ENCODE measurements at places on chromosomes 2 and 18. TPM values are rescaled to one million over a fixed set of nuclear protein-coding genes. Genes with fewer than 3 reads are reported as not detected.

DNA sequence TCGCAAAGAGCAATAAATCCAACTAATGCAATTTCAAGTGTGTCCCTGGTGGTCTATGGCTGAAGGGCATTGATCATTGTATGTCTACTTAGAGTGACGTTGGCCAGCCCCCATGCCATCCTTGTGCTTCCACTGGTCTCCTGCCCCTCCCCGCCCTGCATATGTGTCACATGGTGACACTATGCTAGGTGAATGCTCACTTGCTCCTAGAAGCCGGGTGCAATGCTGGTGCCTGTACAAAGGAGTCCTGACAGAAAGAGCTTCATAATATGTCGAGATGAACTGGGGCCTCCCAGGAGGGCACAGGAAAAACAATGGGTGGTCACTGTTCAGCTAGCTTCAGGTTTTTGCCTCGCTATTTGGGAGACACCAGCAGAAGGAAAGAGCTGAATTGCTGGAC lies 5.9 kb upstream of the TRABD2A start:
- DNase-seq = peak; percentile 37

DNA sequence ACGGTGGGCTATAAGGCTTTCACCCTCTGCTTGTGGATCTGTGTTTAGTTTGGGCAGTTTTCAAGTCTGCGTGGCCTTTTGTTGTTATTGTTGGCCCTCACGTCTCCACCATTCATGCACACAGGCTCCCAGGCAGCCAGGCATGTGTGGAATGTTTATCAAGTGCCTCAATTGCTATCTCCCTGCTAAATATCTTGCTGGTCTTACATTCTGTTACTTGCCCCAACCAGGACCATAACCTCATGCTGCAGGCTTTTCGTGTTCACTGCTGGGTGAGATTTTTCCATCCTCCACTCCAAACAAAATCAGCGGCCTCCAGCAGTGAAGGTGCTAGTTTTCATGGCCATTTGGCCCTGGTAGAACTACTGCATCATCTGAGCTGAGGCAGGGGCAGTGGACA lies 63.0 kb upstream of the DSC1 start:
- no peak for DNase-seq

GRCh38 chr2:31654241-31654640 lies 73.5 kb upstream of the SRD5A2 start:
- DNase-seq = no peak

- DNase-seq = no peak
Observed at GRCh38 chr2:219967247-219968245, 340.1 kb downstream of the SLC4A3 start.

DNA sequence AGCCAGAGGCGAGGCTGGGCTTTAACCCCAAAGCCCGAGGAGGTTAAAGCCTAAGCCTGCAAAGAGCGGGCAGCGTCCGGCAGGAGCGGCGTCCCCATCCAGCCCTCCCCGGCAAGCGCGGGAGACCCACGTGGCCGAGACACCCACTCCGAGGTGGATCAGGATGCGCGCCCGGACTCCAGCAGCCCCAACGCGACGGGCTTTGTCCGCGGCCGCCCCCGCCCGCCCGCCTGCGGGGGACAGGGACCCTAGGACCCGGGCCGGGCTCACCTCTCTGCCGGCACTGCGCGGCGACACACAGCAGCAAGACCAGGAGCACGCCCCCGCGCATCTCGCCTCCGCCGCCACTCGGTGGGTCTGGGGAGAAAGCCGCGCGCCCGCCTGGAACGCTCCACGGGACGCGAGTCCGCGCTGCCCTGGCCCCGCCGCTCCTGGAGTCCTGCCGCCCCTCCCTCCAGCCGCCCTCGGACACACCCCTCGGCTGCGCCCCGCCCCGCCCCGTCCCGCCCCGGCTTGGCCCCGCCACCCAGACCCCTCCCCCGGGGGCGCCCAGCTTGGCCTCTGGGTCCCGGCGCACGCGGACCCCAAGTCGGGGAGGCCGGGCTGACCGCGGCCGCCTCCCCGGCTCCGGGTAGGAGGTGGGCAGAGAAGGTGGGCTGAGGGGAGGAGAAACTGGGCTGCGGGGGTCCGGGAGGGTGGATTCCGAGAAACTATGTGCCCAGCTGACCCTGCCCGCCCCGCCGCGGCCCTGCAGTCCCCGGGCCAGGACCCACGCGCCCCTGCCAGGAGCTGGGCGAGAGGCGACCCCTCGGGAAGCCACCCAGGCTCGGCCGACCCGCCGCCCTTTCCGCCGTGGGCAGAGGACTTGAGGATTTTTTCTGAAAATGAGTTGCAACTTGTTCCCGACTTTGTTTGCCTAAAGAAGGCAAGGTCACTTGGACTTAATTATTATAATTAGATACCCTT lies at the start of gene LAMA1:
Gene LAMA1, minus strand, starts transcription at position 408 of the 966 bp plus-strand sequence. Its CDS starts 77 bp downstream, at position 331.
- DNase-seq = no peak

DNA sequence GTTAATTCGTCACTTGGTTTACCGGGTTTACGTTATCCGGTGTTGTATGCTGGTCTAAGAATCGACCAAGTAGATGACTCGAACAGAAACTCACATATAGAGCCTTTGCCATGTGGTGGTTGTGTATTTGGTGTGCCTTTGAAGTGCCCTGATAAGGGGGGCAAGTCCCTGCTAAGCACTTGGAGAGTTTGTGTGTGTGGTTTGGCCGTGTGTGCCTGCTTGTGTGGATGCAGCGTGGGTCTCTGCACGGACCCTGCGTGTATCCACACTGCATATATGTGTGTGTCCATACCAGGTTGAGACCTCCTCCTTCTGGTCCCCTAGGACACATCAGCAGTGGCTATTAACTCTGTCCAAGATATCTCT lies 2.4 kb upstream of the CELF4 start:
- DNase-seq = no peak

- DNase-seq = no peak
Observed at GRCh38 chr2:232645061-232645460, 11.7 kb downstream of the EFHD1 start.

DNA sequence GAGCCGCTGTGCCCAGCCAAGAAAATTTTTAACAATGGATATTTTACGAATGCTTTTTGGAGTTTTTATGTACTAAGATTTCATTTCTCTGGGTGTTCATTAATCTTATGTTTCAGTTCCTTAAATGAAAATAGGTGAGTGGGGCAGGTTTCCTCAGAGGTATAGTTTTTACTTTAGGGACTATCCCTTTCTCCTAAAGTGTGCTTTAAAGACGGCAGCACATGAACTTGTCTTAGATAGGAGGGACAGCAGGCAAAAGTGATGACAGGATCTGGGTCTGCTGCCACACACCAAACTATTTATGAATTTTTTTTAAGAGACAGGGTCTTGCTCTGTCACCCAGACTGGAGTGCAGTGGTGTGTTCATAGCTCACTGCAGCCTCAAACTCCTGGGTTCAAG lies 8.0 kb upstream of the REL start:
- no peak for DNase-seq

GRCh38 chr18:79405781-79406575 lies 10.2 kb downstream of the NFATC1 start:
- peak; percentile 95 for DNase-seq

- DNase-seq = no peak
Observed at GRCh38 chr2:227724394-227725039, at the start of gene SCYGR6. TSS of gene SCYGR6 (minus strand) at chr2:227724757. CDS start at chr2:227724757, 0 bp downstream.

GRCh38 chr2:3160751-3161330 lies 216.8 kb downstream of the EIPR1 start:
- DNase-seq = no peak

- DNase-seq = no peak
Observed at GRCh38 chr2:182973441-182974352, 64.6 kb downstream of the NCKAP1 start.

DNA sequence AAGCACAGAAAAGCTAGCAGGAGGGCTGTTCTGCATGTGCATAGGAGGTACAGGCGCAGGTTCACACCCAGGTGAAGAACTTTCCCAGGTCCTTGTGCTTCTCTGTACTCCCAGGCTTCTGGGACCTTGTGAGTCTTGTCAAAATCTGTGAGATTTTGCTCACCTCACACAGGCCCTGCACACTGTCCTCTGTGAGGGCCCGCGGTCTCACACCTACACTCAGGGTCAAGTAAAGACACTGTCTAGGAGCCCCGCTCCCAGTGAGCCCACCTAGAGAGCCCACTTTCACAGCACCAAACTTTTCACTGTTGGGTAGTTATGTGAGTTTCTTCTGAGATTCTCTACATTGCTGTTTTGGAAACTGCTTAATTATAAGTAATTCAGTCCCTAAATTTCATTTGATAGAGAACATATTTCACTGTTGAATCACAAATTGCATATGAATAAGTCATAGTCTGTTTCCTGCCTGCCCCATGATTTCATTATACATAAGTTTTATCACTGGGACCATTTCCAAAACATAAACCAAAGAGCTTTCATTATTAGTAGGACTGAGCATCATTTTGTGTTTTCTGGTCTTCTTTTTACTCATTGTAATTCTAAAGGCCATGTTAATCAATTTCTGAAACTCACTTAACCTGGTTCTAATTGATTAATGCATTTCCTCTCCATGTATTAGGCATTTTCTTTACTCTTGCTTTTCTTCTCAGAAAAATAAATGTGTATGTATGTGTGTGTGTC lies 234.2 kb upstream of the SPOPL start:
- DNase-seq = no peak

DNA sequence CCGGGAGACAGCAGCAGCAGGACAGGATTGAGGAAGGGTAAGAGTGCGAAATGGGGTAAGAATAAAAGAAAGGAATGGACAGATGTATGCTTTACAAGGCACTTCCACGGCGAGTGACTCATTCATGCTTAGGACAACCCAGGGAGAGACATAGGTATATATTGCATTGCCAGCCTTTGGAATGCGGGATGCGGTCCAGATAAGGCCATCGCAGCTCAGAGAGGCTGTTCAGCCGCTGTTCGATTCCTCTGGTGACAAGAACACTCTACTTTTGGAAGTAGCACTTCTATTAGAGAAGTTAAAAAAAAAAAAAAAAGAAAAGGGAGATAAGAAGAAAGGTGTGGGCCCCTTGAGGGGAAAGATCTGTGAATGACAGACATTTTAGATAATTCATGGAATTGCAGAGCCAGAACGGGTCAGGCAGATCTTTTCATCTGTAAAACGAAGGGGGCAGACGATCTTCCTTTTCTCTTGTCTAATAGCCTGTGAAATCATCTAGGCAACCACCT lies 819 bp upstream of the NCOA1 start:
- no peak for DNase-seq

- no peak for DNase-seq
Observed at GRCh38 chr2:88738271-88738670, 46.8 kb downstream of the RPIA start.

DNA sequence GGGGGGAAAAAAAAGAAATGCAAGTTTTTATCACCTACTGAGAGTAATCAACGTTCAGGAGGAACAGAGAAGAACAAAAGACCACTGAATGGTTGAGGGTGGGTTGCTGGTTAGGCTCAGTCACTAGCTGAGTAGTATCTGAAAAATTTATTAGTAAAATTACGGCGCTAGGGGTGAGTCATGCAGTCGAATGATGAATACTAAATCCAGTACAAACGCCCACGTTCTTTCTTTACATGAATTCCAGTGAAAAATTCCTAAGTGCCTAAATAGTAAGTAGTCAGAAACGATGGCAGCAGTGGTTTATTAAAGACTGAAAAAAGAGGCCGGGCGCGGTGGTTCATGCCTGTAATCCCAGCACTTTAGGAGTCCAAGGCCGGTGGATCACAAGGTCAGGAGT lies 52.0 kb downstream of the TEKT4 start:
- DNase-seq = no peak

GRCh38 chr2:36059691-36060090 lies 295.9 kb upstream of the CRIM1 start:
- no peak for DNase-seq

DNA sequence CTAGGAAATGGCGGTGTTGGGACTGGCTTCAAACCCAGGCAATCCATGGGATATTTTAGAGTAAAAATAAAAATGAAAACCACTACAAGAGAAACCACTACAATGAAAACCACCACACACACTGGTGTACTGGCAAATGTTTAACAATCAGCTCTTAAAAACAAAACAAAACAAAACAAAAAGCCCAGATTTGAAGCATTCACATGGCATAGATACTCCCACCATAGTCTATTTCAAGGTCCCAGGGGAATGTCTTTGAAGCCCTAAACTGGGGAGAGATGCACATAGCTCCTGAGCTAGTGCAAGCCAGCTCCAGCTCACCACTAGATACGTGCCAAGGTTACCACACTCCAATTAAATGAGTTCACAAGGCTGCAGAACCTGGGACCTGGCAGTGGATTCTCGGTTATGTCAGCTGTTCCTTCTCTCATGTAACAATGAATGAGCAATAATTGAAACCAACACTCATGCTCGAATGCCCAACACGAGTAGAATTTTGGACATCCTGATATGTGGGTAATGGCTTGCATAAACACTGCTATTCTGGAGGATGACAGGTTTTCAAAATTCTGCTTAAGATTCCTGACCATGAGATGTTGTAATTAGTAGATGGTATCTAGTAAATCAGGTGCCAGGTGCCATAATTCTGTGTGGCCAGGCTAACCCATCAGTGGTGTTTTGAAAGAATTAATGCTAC lies 102.2 kb downstream of the OSBPL6 start:
- no peak for DNase-seq

DNA sequence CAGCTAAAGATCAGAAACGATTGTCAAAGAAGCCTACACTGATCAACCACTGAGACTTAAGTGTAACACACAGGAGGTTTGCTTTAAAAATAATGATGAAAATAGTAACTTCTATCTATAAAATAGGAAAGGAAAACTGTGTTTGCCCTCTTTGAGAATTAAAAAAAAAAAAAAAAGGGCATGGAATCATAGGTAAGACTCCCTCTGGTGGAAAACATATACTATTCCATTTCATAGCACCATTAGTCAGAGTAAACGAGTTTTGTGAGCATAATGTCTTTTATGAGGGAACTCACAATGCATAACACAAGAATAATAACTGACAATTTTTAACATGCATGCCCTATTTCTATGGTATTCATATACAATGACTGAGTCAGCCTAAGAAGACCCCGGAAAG lies 36.3 kb downstream of the SLC35F5 start:
- no peak for DNase-seq

- DNase-seq = no peak
Observed at GRCh38 chr18:28411806-28412205, 234.9 kb upstream of the CDH2 start.

Gene SATB2
- not detected for total RNA-seq

Gene LPIN1
- total RNA-seq = 76.4 TPM

Gene SDC1
- 0.42 TPM for total RNA-seq

Gene VRK2
- total RNA-seq = 26.2 TPM

Gene DYTN
- total RNA-seq = not detected

Gene WDFY1
- total RNA-seq = 29.2 TPM

Gene PRR30
- not detected for total RNA-seq

Gene LCT
- 0.56 TPM for total RNA-seq

Gene THSD7B
- not detected for total RNA-seq

Gene REG1B
- not detected for total RNA-seq

Gene NLRC4
- not detected for total RNA-seq
